ENCODE measurements at places on chromosomes 12 and 14. TPM values are rescaled to one million over a fixed set of nuclear protein-coding genes. Genes with fewer than 3 reads are reported as not detected.

Gene TMPRSS12
- 0.12 TPM for polyA plus RNA-seq

Gene LRFN5
- polyA plus RNA-seq, result 10.9 TPM

Gene MAP1LC3B2
- polyA plus RNA-seq, result 7.9 TPM

Gene LALBA
- polyA plus RNA-seq, result not detected

Gene RIMBP2
- polyA plus RNA-seq, result 20.9 TPM

Gene KRT2
- not detected for polyA plus RNA-seq

GRCh38 chr14:104843442-104844305 lies 21.4 kb upstream of the CEP170B start:
- DNase-seq, result no peak

DNA sequence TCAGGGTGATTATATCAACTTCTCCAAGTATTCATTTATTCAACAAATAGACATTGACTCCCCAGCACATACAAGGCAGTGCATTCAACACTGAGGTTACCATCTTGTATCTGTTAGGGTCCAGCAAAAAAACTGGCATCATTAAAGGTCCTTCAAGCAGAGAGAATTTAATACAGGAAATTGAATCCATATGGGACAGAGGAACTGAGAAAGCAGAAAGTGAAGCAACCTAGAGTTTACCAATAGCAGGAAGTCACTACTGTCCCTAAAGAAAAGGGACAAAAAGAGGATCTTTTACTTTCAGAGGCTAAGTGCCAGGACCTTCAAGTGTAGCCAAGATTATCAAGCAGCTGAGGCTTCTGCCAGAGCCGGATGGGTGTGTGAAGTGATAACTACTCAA lies 237.8 kb upstream of the TBX3 start:
- no peak for DNase-seq

- DNase-seq, result no peak
Measured at GRCh38 chr14:96092936-96093335, 53.8 kb downstream of the C14orf132 start.

DNA sequence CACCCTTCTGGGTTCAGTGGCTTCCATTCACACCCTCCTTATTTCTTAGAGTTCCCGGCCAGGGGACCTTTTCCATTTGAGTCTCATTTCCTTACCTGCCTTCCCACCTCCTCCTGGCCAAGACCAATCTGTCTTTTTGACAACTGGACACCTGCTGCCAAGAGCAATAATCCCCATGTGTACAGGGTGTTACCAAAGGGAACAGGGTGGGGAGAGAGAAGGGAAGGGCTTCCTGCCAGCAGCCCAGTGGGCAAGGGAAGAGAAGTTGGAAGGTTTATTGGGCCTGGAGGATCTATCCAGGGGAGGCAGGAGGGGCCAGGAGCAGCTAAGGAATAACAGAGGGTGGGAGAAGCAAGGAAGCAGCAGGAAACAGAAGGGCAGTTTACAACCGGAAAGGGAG lies 346.2 kb downstream of the C12orf75 start:
- DNase-seq, result no peak

- DNase-seq, result no peak
Measured at GRCh38 chr14:53850714-53851296, 105.8 kb downstream of the BMP4 start.

DNA sequence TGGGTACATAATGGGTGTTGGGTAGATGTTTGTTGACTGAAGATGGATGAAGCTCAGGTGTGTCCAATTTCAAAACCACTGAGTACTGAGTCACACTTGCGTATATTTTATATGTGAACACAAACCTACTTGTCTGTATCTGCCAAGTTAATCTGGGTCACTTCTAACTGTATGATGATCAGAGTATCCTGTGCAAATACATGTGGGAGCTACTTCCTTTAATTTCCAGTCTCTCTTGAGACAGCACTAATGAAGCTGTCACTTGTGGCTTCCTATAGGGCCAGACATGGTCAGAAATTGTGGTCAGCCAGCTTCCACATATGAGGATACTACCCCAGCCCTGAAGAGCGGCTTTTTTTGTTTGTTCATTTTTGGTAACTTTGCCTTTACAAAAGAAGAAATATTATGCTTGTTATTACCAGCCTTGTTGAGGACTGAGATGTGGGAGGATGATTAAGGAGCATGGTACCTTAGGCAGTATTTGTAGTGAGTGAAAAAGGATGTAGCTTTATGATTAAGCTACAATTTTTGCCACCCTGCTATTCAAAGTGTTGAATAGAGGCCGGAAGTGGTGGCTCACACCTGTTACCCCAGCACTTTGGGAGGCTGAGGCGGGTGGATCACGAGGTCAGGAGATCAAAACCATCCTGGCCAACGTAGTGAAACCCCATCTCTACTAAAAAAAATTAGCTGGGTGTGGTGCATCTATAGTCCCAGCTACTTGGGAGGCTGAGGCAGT lies 32.4 kb downstream of the PLXNC1 start:
- DNase-seq, result no peak

DNA sequence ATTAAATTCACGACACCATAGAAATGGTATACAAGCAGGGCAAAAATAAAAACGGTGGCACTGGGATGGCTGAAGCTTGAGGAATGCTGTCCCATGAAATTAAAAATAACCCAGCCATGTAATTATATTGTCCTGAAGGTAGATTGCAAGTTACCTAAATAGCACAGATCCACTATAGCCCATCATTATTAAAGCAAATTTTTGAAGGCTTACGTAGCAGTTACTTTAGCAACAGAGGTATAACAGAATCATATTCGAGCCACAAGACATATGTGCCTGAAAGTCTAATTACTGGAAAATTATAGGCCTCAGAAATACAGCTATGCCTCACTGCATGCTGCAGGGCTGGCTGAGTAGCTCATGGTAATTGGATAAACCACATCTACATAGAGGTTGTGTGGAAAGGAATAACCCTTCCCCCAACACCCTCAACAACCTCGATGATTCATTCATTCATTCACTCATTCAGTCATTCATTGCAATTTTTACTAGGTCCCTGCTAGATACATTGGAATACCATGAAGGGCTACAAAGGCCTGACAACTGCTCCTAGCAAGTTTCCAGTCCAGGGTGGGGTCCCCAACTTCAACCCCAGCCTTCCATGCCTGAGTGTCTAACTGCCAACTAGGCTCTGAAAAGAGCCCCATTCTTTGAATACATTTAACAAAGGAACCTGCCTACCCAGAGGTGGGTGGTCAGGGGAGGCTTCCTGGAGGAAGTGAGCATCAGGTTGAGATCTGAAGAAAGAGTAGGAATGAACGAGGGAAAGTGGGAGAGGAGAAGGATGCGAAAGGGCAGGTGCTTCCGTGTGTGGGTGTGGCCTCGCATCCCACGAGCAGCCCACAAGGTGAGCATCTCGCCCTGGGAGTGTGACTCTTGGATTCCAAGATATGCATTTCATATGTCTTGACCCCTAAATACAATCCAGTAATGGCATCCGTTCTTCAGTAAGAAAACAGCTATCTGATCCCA lies 18.0 kb upstream of the CMKLR1 start:
- DNase-seq, result no peak

DNA sequence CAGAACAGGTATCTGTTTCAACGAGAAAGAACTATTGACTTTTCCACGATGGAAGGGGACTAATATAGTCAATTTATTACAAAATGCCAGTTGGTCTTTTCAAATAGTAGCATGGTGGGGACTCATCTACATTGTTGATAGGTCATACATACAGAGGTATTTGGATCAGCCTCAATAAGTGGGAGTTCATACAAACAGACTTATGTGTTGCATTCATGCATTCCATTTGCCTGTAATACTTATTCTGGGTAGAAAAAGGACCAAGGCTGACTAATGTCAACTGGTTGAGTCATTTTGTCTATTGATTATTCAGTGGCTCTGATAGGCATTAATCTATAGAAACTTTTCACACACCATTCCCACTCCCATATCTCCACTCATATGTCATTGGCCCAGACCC lies 41.5 kb upstream of the GLIPR1 start:
- DNase-seq, result no peak

DNA sequence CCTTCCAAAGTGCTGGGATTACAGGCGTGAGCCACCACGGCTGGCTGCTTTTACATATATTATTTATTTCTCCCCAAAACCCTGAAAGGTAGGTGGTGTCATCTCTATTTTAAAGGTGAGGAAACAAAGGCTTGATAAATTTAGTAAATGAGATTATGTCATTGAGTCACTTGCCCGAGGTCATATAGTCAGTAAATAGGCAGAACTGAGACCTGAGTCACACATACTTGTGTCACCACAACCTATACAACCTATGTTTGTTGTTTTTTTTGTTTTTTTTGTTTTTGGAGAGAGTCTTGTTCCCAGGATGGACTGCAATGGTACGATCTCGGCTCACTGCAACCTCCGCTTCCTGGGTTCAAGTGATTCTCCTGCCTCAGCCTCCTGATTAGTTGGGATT lies 12.8 kb downstream of the TSFM start:
- no peak for DNase-seq

DNA sequence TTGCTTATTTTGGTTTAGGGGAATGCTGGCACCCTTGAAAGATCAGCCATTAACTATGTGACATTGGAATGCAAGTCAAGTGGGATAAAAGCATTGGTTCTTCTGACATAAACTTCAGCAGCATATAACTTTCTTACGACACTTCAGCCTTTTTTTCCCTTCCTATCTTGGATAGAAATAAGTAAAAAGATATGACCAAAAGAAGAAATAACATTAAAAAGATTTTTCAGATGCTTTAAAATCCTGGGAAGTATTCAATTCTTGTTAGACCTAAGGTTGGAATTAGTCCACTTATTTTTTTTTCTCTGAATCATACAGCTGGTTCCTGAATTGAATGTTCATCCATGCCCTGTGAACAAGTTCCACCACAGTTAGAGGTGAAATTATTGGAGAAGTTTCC lies 85.6 kb upstream of the TSPAN8 start:
- DNase-seq, result no peak

- no peak for DNase-seq
Measured at GRCh38 chr12:6688543-6688998, 604 bp downstream of the ZNF384 start.

DNA sequence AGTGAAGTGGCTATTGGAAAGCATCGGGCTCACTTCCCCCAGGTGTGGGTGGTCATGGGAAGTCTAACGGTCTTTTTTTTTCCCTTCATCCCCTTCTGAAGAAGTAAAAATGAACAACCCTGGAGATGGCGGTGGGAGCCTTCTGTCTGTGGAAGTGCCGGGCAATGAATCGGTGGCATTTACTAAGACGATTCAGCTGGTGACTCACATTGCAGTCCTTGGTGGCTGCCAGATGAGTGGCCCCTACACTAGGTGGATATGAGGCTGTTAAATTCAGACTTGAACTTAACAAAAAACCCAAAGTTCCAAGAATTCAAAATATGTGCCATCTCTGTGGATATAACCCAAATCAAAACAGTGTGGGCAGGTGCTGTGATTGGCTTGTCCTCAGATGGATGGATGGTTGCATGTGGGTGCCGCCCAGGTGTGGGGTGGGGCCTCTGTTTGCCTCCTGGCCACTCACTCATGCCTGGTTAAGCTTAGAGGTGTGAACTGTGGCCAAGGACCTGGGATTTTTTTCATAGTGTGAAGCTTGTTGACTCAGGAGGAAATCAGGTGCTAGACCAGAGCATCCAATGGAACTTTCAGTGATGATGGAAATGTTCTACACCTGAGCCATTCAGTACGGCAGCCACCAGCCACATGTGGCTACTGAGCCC lies 176.7 kb upstream of the NOS1 start:
- no peak for DNase-seq

Measured in renal cortex interstitium (tissue), 15 donors.